ENCODE measurements at places on chromosomes 16 and 17.

DNA sequence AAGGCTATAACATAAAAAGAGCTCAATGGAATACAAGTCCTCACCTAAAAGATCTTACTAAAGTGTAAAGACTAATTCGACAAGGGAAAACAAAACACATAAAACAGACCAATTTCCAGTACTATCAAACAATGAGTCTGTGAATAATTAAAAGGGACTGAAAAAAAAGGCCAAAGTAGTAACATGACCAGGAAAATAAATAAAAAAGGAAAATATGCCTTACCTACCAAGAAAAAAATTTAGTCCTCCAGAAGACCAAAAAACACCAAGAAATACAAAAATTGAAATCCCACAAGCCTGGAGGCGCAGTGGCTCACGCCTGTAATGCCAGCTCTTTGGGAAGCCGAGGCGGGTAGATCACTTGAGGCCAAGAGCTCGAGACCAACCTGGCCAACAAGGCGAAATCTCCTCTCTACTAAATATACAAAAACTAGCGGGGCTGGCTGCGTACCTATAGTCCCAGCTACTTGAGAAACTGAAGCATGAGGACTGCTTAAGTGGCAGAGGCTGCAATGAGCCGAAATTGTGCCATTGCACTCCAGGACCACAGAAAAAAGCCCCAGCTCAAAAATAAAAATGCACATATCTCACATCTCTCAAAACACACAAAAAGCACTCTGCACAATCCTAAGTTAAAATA is 60.8 kb downstream of the TEX14 start:
- peak; percentile 61 for DNase-seq
- peaks cover 2% of the 10 kb centered on the region for H3K27me3 ChIP-seq
- no peak overlapping the region for H3K4me3 ChIP-seq
- H3K36me3 ChIP-seq, result no peaks in the 10 kb centered on the region

GRCh38 chr17:36697903-36698530 is 96.6 kb downstream of the MRM1 start:
- DNase-seq, result no peak
- H3K27me3 ChIP-seq, result peaks cover 37% of the 10 kb centered on the region
- H3K36me3 ChIP-seq, result no peaks in the 10 kb centered on the region
- no peak overlapping the region for H3K27ac ChIP-seq

- H3K27me3 ChIP-seq, result no peaks in the 10 kb centered on the region
- DNase-seq, result no peak
- peak overlapping the region; percentile 2 for H3K4me3 ChIP-seq
- peaks cover 14% of the 10 kb centered on the region for H3K36me3 ChIP-seq
- H3K4me1 ChIP-seq, result peaks cover 29% of the 10 kb centered on the region
- H3K27ac ChIP-seq, result no peak overlapping the region
Observed at GRCh38 chr17:39852239-39852638, 11.9 kb downstream of the IKZF3 start.

- no peaks in the 10 kb centered on the region for H3K36me3 ChIP-seq
- no peaks in the 10 kb centered on the region for H3K4me1 ChIP-seq
- H3K4me3 ChIP-seq, result no peak overlapping the region
- H3K27ac ChIP-seq, result no peak overlapping the region
- DNase-seq, result no peak
Observed at GRCh38 chr17:10278218-10278617, 79.8 kb upstream of the GAS7 start.

DNA sequence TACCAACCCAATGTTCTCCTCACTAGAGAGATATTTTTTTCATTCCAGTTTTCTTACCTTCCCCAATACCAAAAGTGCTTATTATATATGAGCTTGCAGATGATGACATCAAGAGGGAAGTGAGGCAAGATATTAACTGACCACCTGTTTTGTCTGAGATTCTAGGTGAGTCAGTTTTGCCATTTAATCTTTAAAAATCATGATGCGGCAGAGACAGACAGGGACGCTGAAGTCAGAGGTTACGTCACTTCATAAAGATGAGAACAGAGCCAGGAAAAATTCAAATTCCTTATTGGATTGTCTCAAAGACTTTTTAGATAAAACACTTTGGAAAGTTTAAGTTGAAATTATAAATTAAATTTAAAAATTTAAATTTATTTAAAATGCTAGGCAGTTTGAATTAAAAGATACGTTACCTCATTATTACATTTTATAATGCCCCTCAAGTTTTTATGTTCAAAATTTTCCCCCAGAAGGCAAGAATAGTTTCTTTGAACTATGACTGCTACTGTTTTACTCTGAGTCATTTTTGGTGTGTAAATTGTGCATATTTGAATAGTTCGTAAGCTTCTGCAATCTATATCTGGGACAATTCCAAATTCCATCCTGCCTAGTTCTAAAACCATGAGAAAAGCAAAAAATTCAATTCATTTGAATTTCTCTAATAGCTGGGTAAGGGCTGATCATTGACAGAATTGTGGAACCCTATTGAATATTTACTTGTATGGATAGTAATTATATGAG is 839.6 kb upstream of the GOT2 start:
- DNase-seq, result no peak
- no peak overlapping the region for H3K4me3 ChIP-seq
- no peak overlapping the region for H3K27ac ChIP-seq
- H3K36me3 ChIP-seq, result no peaks in the 10 kb centered on the region
- no peaks in the 10 kb centered on the region for H3K27me3 ChIP-seq

GRCh38 chr17:57035971-57036481 is 49.0 kb upstream of the AKAP1 start:
- H3K4me1 ChIP-seq, result no peaks in the 10 kb centered on the region
- H3K36me3 ChIP-seq, result no peaks in the 10 kb centered on the region
- peaks cover 39% of the 10 kb centered on the region for H3K27me3 ChIP-seq
- no peak overlapping the region for H3K4me3 ChIP-seq
- no peak for DNase-seq
- no peak overlapping the region for H3K27ac ChIP-seq
